Common myeloid progenitor, CD34-positive (primary cell): ENCODE measurements at places on chromosomes 7 and 10.

GRCh38 chr7:150340024-150340749 lies 1.2 kb downstream of the RARRES2 start:
- DNase-seq: no peak

DNA sequence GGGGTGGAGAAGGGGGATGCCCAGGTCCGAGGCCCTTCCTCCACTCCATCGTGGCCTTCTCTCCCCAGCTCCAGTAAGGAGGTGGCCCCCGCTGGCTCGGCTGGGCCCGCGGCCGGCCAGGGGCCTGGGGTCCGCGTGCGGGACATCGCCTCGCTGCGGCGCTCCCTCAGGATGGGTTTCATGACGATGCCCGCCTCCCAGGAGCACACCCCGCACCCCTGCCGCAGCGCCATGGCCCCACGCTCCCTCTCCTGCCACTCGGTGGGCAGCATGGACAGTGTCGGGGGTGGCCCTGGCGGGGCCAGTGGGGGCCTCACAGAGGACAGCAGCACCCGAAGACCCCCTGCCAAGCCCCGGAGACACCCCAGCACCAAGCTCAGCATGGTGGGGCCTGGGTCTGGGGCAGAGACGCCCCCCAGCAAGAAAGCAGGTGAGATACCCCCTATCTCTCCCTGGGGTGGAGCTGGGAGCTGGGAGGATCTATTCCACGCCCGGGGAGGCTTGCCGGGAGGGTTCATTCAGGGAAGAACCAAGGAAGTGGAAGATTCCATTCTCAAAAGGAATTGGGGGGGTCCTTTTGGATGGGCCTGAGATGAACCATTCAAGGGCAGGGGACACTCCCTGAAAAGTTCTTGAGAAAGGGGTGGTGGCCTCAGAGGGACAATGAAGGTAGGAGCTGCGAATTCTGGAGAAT lies 3.2 kb downstream of the NYAP1 start:
- DNase-seq: no peak

GRCh38 chr7:129263168-129263567 lies 38.3 kb downstream of the AHCYL2 start:
- DNase-seq: no peak

GRCh38 chr7:47726047-47726726 lies 144.3 kb upstream of the TNS3 start:
- no peak for DNase-seq

DNA sequence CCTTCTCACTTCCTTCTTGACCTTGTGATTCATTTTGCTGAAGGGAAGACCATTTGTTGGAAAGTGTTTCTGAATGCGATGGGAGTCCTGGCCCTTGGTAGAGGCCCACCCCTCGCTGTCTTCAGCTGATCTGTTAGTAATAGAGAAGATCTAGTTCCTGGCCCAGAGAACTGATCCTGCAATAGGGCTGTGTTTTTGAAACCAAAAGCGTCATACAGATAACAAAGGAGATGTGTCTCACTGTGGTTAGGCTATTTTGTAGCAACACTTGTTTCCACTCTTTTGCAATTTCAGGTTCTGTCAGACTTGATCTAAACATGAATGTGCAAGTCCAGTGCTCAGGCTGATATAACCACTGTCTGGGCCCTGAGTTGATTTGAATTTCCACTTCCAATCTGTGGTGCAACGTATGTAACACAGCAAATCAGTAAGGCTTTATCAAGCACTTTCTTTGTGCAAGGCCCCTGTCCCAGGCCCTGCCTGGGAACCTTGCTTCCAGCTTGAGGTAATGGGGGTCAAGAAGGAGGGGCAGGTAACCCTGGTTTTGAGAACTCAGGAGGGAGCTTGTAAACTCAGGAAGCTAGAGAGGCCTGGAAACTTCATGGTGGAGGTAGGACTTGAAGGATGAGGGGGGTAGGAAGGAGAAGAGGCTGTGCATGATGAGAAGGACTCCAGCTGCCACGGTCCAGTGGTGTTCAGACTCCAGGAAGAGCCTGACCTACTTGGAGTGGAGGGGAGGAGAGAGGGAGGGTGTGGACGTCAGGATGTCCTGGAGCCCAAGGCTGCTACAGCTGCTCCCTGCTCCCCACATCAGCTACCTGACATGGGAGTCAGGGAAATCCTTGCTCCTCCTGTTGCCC lies 42.2 kb upstream of the SRGN start:
- peak; percentile 28 for DNase-seq

DNA sequence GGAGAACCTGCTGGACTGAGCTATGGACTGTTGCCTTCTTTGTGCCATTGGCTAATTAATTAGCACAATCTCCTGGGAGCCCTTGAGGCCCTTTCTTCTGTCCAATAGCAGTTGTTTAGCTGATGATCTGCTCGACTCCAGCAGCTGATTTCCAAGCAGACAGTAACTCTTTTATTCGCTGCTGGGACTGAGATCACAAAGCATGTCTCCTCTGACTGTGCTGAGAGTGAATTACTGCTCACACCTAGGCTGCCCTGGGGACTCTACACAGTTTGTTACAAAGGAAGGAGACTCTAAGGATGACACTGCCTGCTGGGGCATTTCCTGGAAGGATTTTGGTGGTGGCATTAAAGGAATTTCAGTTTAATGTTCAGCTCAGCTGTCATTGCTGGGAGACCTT lies 31.4 kb downstream of the CASP7 start:
- no peak for DNase-seq

DNA sequence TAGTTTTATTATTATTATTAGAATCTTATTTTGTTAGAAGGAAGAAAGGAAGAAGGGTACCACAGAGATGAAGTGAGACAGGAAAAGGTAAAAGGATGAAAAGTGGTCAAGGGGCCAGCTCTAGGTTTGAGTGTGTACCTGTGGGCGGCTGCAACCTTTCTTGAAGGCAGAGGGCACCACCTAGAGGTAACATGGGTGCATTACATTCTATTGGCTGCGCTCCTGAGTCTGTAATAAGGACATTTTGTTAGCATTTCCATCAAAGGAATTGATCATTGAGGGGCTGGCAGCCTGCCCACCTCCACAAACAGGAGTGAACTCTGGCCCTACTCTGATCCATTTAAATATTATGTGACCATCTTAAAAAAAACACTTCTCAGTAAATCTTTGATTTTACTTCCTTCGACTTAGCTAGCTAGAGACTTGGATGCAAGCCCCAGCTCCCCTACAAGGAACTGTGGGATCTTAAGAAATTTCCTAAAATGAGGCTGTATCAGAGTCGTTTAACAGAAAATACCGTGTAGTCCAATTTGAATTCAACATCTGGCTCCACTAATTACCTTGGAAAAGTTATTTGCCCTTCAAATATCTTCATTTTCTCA lies 610.4 kb downstream of the IPMK start:
- DNase-seq: peak; percentile 19

GRCh38 chr10:108852211-108852610 lies 1071.1 kb downstream of the XPNPEP1 start:
- DNase-seq: no peak

DNA sequence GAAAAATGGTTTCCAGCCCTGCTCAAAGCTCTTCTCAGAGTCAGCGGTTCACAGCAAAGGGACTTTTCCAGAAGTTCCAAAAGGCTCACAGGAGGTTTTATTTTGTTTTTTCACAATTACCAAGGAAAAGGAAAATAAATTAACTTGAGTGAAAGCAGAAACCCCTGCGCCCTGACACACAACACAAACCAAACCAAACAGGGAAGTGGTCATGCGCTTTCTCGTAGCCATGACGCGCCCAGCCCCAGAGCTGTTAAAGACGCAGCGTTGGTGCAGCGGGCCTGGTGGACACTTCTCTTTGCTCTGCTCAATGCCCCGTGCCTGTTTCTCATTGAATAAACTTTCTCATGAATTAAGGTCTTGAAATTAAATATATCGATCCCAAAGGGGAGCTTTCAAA lies 134.4 kb upstream of the LYZL2 start:
- peak; percentile 88 for DNase-seq
